Kidney epithelial cell (primary cell): ENCODE measurements at places on chromosomes 1 and 21. TPM values are rescaled to one million over a fixed set of nuclear protein-coding genes. Genes with fewer than 3 reads are reported as not detected.

- no peak for DNase-seq
Measured at GRCh38 chr1:4057603-4058002, 157.5 kb upstream of the C1orf174 start.

GRCh38 chr1:240993004-240993403, 364.0 kb downstream of the RGS7 start:
- DNase-seq, result no peak

DNA sequence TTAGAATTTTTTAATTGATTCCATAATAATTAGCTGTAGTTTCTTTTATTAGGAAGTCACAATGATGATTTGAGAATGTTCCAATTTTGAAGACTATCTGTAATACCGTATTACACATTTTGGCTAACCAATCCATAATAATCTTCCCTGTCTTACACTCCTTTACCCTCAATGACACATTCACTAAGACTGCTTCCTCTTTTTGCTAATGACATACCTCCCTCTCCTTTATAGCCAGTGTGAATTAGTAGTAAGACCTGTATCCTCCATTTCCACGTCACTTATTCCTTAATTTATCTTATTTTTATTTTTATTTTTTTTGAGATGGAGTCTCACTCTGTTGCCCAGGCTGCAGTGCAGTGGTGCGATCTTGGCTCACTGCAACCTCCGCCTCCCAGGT, 10.1 kb downstream of the KDM1A start:
- no peak for DNase-seq

Gene HDAC1
- total RNA-seq, result 72.3 and 85.7 TPM in 2 replicates

Gene RPS6KC1
- 12.9 and 14.9 TPM in 2 replicates for total RNA-seq

Gene OR2L8
- not detected in 2 replicates for total RNA-seq

Gene MYOM3
- 7.9 and 8.1 TPM in 2 replicates for total RNA-seq

Gene SYCP1
- 0.07 and 0.17 TPM in 2 replicates for total RNA-seq
